ENCODE measurements at places on chromosomes 11 and 22.

- no peak for DNase-seq
These were observed 471.1 kb upstream of the ANO3 start for GRCh38 chr11:25860677-25861450.

- DNase-seq, result peak; percentile 49
These were observed 8.2 kb downstream of the CREB3L1 start for GRCh38 chr11:46285594-46286033.

DNA sequence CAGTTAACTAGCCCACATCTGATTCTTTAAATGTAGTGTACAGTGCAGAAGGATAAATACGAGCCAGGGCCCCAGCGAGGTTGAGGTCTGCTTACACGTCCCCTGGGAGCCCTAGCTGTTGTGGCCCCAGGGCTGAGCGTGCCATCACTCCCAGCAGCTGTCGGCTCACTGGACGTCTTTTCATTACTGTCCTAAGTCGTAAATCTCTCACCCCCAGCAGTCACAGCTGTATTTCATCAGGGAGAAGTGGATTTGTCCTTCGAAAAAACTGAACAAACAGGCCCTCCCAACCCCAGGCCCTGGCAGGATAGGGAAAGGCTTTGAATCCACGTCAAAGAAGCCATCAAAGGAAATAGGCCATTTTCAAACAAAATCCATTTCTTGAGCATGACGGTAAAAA is 110.4 kb upstream of the CSNK2A3 start:
- no peak for DNase-seq

GRCh38 chr11:17840101-17840548 is 105.5 kb downstream of the KCNC1 start:
- peak; percentile 84 for DNase-seq

GRCh38 chr22:47102648-47103047 is 340.2 kb downstream of the TBC1D22A start:
- DNase-seq, result no peak

DNA sequence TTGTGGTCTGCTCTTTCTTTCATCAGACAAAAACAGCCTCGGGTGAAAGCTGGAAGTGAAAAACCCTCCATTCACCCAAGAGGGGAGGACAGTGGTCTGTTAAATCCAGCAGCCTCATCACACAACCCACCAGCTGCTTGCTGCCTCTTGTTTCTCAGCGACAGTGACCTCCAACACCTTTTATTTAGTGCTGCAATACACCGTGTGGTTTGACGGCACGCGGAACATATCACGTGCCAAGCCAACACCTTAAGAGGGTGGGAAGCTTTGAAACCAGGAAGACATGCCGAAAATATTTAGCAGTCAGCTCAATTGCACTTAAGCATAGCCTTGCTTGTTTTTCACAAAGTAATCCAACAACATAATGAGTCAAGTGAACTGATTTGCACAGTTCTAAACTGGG is 39.8 kb upstream of the POGLUT3 start:
- DNase-seq, result no peak

GRCh38 chr11:60816590-60817157 is 25.2 kb upstream of the CCDC86 start:
- no peak for DNase-seq

DNA sequence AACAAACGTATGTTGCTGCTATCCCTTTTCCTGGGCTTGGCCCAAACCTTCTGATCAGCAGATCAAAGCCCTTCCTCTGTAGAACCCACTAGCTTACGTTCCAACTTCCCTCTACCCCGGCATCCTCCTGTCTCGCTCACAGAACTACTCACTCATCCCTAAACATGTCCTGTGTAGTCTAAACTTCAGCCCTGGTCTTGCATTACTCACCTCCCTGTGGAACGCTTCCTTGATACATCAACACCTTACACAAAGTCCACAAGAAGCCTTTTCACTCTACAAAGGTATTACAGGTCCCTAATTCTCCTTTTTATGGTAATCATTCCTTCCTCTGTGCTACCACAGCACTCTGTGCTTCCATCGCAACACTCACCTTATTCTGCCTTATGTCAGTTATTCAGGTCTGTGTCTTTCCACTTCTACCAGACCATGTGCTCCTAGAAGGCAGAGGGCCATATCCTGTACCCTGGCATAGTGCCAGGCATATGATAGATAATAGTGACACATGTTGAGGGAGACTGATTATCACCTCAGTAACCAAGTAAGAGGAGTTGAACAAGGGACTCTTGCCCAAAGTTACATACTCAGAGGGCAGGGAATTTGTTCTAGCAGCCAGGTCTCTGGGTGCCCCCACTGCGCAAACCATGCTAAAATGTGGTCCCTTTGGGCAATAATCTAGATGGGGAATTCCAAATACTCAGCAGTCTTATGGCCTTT is 41.6 kb downstream of the USP35 start:
- no peak for DNase-seq

GRCh38 chr11:77542296-77542695 is 47.5 kb upstream of the AQP11 start:
- DNase-seq, result no peak

- no peak for DNase-seq
These were observed 29.8 kb downstream of the ZC3H12C start for GRCh38 chr11:110123003-110123402.

DNA sequence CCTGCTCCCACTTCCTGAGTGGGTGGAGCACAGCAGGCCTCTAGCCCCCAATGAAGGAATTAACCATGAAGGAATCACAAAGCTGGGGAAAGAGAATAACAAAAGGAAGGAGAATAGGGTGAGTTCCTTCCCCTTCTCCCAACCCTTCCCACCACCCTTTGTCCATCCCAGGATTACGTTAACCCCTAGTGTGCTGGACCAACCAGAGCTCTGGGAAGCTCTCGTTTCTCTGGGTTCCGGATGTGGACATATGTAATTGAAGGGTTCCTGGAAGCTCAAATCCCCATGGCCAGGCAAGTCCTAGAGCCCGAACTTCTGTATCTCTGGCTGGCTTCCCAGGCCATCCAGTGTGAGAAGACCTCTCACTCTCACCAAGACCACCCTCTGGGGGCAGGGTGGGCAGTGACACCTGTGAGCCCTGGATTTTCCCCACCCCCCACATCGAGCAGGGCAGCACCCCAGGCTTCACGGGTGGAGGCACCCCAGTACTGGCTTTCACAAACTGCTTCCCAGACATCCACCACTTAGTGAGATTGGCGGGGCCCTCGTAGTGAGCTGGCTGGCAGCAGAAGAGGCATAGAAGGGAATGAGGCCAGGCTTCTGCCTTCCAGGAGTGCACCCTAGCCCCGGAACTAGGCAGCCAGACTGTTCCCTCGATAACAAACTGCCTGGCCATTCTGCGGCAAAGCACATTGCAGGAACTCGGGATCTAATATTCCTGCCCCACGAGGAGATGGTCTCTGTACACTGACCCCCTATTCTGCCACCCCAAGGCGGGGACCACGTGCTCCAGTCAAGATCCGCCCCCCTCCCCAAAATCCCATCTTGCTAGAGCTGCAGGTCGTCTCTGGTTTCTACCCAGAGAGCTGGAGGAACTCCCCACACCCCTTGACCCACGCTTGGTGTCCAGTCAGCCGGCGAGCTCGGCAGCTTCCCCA is 2.1 kb downstream of the NECTIN1 start:
- DNase-seq, result no peak

DNA sequence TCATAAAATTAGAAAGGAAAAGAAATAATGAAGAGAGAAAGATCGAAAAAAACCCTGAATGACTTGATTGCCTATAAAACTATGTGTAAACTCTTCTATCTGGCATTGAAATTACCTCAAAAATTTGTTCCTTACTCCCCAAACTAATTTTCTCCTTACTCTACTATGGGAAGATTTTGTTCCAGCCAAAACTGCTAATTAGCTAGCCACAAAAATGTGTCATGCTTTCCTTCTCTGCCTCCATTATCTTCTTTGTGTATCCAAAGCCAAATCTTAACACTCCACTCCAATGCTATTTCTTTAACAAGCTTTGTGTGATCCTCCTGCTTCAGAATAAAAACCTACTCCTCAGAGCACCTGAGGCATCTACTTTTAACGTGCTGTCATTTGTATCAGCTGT is 831.2 kb downstream of the METTL15 start:
- DNase-seq, result no peak

- DNase-seq, result peak; percentile 60
These were observed 25.7 kb downstream of the LRFN4 start for GRCh38 chr11:66882561-66883015.

DNA sequence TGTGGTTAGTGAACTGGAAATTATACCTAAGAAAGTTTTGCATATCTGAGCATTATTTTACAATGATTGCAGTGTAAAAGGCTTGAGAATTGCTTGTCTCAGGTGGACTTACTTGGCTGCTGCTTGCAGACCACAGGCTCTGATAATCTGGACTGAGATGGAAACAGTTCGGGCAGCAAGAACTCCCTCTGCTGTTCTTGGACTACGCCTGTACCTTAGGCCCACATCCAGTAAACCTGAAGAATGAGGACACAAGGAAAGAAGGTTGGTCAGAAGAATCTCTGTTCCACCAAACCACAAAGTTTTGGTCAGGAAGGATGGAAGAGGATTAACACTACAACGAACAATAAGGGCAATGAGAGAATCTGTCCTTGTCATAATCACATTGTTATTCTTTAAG is 80.1 kb downstream of the C2CD3 start:
- DNase-seq, result peak; percentile 13

DNA sequence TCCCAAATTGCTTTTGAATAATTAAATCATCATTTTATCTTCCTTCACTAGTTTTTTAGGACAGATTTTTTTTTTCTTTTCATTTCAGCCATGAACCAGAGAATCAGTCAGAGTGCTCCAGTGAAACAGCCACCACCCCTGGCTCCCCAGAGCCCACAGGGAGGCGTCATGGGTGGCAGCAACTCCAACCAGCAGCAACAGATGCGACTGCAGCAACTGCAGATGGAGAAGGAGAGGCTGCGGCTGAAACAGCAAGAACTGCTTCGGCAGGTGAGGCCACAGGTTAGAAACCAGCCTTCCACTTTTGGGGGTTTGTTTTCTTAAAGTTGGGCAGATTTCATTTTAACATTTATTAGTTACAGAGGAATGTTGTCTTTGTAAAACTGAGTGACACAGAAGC is 95.6 kb downstream of the YAP1 start:
- DNase-seq, result no peak

DNA sequence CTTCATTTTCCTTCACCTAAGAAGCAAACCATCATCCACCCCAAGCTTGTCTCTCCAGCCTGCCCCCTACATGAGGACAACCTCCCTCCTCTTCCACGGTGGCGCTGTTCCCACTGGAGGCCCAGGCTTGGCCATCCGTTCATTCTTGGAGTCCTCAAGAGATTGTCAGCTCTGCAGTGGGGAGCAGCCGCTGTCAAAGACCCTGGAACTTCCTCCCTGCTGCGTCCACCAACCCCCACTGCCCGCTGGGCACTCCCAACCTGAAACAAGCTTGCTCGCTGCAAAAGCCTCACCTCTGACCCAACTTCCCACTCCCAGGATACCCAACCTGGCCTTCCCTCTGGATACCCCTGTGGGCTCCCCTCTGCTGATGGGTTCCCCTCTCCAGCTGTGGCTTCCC is 10.4 kb upstream of the CD81 start:
- no peak for DNase-seq

DNA sequence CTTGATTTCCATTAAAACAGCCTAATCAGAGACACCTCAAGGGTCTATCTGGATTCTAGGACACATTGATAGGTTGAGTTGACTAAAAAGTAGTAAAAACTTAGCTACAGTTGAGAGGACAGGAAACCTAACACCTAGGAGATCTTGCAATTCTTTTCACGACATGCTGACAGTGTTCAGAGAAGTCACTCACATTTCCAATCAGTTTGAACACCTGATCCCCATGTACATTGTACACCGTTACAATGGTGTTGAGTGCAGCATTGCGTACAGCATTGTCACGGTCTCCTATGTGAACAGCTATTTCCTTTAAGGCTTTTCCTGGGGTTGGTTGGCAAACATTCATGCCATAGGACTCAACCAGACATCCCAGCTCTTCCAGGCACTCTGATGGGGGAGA is 42.8 kb downstream of the F2 start:
- no peak for DNase-seq

DNA sequence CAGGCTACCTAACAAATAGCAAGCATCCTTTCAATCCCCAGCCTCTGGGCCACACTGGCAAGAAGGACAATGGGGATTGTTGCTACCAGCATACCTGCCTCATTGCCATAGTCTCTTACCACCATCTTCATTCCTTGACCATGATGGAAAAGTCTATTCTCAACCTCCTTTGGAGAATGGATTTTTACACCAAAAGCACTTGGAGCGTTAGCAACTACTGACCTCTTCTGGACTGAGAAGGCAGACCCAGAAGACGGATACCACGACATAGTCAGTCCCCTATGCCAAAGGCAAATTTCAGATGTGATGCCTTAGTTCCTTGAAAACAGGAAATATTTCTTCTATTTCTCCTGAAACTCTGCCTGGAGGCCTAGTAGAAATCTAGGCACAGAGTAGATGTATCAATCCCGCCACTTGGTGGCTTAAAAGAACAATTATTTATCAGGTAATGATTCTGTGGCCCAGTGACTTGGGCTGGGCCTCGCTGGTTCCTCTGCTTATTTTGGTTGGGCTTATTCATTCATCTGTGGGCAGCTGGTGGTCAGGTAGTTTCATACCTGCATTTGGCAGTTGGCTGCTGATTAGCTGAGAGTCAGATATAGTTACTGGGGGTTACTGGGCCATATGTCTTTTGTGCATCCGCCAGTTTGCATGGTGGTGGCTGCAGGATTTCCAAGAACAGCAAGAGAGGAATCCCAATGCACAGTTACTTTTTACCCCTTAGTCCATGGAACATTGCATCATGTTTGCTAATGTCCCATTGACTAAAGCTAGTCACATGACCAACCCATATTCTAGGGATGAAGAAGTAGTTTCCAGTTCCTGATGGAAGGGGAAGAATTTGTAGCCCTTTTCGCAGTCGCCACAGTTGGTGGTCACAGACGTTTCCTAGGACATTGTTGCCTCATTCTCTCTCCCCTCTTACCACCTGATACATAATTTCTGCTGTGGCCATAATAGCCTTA is 75.2 kb downstream of the DHCR7 start:
- no peak for DNase-seq

DNA sequence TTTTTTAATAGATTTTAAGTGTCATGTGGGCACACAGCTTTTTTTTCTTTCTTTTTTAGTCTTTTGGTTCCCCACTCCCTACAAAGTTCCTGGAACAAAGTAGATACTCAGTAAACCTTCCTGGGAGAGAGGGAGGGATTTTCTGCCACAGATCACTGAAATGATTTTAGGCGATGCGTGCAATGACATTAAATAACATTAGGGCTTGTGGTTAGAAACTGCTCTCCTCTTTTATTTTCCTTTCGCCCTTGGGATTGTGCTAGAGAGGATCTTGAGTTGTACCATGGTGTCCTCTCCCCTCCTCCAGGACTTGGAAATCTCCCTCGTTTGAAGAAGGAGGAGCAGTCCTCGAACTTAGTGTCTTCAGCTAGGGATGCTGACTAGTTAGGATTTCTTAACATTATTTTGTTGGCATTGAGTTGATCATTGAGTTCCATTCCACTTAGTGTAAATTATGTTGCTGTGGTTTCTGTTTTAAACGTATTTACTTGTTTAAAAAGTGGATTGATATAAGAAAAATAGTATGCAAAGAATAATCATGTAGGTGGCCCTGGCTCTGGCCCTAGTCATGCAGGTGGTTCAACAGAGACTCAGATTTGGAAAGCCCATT is 88.4 kb downstream of the TRAF6 start:
- no peak for DNase-seq

Measured in gastrocnemius medialis (tissue), 4 donors.